ENCODE measurements at places on chromosomes 4 and X.
A peak's percentile ranks its signal among the peaks of the same experiment; 100 is the strongest.

GRCh38 chr4:101328063-101328602 is 19.2 kb downstream of the PPP3CA start:
- DNase-seq, result no peak

GRCh38 chr4:112099701-112100297 is 45.5 kb upstream of the FAM241A start:
- peak; percentile 71 for DNase-seq

GRCh38 chr4:118033148-118034052 is 886 bp upstream of the NDST3 start:
- peak; percentile 29 for DNase-seq

DNA sequence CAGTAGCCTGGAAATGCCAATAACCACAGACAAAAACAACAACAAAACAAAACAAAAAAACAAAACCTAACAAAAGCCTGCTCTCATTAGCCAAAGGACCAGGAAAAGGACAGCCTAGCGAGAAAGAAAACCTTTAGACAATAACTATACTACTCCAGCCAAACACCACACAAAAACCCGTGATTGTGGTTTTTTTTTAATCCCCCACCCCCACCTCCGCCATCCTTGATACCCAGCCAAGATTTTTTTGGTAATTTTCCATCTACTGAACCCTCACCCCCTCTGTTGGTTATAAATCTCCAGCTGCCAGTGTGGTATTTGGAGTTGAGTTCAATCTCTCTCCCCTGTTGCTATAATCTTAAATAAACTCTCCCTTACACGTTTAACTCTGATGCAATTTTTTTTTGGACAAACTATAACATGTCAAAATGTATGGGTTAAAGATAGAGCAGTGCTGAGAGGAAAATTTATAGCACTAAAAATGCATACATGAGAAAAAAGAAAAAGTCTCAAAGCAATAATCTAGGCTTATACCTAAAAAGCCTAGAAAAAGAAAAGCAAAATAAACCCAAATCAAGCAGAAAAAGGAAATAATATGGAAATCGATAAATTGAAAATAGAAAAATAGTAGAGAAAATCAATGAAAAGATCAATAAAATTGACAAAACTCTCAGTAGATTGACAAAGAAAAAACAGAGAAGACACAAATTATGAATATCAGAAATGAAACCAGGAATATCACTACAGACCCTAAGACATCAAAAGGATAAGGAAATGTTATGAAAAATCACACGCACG is 83.7 kb downstream of the NAT8L start:
- DNase-seq, result peak; percentile 15

DNA sequence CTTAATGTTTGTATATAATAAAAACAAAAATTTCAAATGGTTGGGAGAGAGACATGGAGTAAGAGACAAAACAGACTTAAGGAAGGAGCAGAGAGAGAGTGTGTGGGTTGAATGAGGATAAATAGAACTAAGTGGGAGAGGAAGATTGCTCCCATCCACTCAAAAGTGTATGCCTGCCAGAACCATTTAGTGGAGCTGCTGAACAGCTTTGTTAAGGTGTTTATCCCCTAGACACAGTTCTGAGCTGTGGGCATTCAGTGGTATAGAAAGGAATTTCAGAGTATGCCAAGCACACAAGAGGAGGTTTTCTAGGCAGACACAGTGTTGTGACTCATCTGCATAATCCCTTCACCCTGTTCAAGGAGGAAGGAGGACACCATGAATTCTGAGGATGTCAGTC is 508.6 kb upstream of the EPHA5 start:
- peak; percentile 80 for DNase-seq

DNA sequence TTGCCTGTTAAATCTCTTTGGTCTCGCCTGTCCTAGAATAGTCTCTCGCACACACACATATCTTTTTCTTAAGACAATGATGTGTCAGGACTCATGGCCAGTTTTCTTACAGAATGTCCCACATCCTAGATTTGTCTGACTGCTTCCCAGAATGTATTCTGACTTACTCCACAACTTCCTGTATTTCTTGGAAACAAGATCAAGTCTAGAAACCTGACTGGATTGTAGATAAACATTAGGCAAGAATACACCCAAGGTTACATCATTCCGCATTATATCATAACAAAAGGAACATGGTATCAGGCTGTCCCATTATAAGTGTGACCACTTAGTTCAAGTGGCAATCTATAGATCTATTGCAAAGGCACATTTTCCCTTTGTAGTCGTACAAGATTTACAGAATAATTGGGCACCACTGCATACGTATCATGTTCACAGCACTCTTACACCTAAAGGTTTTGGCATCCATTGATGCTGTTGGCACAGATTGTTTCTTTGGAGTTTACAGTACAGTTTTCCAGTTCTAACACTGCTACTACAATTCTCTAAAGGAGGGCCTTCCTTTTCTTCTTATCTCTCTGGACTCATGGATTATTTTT is 56.4 kb downstream of the FBXW7 start:
- no peak for DNase-seq

DNA sequence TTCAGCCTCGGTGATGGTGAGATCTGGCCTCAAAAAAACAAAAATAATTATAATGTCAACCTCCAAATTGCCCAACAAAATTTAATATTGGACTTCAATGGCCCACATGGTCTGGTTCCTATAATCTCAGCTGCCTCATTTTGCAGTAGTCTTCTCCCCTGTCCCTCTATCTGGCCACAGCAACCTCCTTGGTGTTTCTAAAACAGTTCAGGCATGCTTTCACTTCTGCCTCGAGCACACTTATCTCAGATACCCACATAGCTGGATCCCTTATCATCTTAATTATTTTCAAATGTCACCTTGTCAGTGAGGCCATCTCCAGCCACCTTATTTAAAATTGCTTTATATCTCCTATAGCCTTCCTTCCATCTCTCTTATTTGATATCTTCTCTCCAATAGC is 52.9 kb upstream of the WDFY3 start:
- no peak for DNase-seq

- no peak for DNase-seq
Measured at GRCh38 chr4:81743731-81744435, 272.2 kb upstream of the RASGEF1B start.

GRCh38 chr4:46392421-46392820 is 2.5 kb upstream of the GABRA2 start:
- DNase-seq, result peak; percentile 4

DNA sequence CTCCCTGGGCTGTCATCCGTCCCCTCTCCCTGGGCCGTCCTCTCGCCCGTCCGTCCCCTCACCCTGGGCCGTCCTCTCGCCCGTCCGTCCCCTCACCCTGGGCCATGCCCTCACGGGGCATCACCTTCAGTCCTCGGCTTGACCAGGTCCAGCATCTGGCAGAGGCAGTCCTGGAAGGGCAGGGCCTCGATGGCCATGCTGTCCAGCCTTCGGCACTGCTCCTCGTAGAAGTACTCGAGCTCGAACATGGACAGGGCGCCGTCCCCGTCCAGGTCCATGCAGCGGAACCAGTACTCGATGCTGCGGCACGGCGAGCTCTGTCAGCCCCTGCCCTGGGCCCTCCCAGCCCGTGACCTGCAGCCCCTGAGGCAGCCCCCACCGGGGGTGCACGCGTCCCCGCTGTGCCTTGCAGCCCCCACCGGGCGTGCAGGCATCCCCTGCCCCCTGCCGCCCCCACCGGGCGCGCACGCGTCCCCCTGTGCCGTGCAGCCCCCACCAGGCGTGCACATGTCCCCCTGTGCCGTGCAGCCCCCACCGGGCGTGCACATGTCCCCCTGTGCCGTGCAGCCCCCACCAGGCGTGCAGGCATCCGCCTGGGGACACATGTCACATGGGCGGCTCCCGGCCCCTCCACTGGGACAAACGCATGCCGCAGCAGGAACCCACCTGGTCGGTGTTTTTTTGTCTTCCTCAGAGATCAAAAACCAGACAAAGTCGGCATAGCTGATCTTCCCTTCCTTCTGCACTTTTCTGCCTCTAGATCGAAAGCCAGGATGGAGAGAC is 22.2 kb upstream of the GTPBP6 start:
- no peak for DNase-seq

DNA sequence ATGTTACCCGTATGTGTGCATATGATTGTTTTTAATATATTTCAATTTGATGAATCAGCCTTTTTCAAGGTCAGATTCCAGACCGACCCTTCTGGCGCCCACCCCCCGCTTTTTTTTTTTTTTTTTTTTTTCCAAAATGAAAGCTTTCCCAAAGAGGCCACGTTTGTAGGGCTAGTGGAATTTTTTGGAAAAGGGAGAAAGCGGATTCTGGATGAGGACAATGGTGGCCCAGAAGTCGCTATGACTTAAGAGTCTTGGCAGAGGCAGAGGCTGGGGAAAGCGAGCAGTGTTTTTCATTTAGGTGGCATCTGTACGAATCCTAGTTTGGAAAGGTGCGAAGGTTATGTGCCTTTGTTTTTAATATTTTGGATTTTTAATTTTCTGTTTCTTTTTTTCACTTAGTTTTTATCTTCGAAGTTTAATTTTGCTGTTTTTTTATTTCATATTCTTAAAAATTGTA is 14.6 kb downstream of the NDUFB11 start:
- no peak for DNase-seq

- no peak for DNase-seq
Measured at GRCh38 chr4:20916106-20916505, 215.8 kb downstream of the PACRGL start.

GRCh38 chr4:109408711-109409110 is 24.9 kb upstream of the SEC24B start:
- no peak for DNase-seq

DNA sequence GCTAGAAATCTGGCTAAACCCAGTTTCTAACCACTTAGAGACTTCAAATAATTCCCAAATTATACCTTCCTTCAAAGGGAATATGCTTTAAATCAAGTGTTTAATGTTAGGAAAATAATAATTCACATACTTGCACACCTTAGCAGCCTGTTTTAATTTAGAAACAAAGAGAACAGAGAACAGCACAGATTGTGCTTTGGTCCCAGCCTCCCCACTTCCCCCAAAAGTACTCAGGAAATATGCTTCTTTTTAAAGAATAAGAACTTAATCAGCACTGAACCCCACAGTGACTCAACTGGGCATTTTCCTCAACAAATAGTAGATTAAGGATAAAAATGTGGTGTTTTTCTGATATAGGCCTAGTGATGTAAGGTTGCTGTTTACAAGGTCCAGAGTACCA is 295.8 kb downstream of the GBA3 start:
- no peak for DNase-seq

- no peak for DNase-seq
Measured at GRCh38 chr4:772118-772517, 53.8 kb downstream of the CPLX1 start.

- no peak for DNase-seq
Measured at GRCh38 chrX:72255445-72255844, 16.6 kb upstream of the ERCC6L start.

DNA sequence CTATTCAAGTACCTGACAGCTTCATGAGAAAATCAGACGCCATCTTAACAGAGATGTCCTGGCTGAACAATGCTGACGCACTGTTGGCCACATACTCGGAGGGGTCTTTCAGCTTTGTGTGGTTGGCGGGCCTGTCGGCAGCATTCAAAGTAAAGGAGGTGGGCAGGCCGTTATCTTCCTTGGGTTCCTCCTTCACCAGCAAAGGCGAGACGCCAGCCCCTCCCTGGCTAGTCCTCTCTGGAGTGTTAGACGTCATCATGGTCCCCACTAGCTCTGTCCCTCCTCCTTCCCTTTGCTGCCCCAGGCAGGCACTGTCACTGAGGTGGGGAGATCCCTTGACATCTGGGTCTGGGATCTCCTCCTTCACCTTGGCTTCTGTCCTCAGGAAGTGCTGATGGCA is 53.0 kb downstream of the ZNF827 start:
- no peak for DNase-seq

GRCh38 chr4:72569719-72570235 is 756 bp upstream of the ADAMTS3 start:
- peak; percentile 43 for DNase-seq

DNA sequence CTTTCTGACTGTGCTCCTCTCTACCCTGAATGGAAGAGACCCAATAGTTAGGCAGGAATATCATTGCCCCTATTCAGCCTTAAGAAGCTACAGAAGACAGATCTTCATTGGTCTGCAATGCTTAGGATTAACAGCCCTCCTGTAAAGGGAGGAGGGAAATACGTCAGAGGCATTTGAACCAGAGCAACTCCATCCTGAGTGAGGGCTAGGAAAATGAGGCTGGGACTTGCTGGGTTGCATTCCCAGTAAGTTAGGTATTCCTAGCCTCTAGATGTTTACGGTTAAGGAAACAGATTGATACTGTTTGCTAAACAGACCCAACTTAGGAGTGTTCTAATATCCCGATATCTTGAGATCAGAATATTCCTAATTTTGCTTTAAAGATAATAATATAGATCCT is 63.5 kb downstream of the PCDH18 start:
- no peak for DNase-seq

- no peak for DNase-seq
Measured at GRCh38 chr4:95263960-95264359, 284.8 kb downstream of the UNC5C start.

- DNase-seq, result no peak
Measured at GRCh38 chr4:154740462-154740861, 3.3 kb upstream of the LRAT start.

DNA sequence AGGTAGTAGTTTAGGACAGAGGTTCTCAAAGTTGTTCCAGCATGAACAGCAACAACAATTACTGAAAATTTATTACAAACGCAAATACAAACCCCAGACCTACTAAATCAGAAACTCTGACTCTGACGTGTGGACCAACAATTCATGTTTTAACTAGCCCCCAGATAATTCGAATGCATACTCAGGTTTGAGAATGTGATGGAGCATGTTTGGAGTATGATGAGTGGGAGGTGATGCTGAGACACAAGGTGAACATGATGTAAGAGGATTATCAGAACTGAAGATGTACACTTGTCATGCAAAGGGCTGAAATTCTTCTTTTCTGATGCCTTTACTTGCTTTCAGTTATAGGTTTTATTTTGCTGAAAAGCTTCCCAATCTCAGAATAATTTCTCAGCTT is 323.0 kb downstream of the INPP4B start:
- no peak for DNase-seq

DNA sequence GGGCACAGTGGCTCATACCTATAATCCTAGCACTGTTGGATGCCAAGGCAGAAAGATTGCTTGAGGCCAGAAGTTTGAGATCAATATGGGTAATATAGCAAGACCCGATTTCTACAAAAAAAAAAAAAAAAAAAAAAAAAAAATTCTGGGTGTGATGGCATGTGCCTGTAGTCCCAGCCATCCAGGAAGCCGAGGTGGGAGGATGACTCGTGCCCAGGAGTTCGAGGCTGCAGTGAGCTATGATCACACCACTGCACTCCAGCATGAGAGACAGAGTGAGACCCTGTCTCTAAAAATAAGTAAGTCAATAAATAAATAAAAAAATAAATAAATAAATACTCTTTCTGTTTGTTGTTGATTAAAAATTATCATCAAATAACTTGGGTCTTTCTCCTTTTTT is 62.4 kb upstream of the BMPR1B start:
- no peak for DNase-seq

All from PC-3 (cell line).